ENCODE measurements at places on chromosomes 7 and 10. TPM values are rescaled to one million over a fixed set of nuclear protein-coding genes. Genes with fewer than 3 reads are reported as not detected.

Gene CAV2
- total RNA-seq = 275 TPM

Gene ASZ1
- not detected for total RNA-seq

Gene XRCC2
- total RNA-seq = 2.9 TPM

Gene PIK3CG
- total RNA-seq = 17.3 TPM

Gene DNAJC12
- total RNA-seq = 4.9 TPM

Gene PRLHR
- total RNA-seq = not detected

Gene SP8
- total RNA-seq = not detected

Gene TRA2A
- 40.8 TPM for total RNA-seq

Gene FAM25G
- not detected for total RNA-seq

Gene C10orf143
- 1.6 TPM for total RNA-seq
